Femur (tissue), 1 donor: ENCODE measurements at places on chromosomes 4 and X.

- no peak for DNase-seq
Observed at GRCh38 chrX:7247346-7247745, 99.4 kb upstream of the PUDP start.

DNA sequence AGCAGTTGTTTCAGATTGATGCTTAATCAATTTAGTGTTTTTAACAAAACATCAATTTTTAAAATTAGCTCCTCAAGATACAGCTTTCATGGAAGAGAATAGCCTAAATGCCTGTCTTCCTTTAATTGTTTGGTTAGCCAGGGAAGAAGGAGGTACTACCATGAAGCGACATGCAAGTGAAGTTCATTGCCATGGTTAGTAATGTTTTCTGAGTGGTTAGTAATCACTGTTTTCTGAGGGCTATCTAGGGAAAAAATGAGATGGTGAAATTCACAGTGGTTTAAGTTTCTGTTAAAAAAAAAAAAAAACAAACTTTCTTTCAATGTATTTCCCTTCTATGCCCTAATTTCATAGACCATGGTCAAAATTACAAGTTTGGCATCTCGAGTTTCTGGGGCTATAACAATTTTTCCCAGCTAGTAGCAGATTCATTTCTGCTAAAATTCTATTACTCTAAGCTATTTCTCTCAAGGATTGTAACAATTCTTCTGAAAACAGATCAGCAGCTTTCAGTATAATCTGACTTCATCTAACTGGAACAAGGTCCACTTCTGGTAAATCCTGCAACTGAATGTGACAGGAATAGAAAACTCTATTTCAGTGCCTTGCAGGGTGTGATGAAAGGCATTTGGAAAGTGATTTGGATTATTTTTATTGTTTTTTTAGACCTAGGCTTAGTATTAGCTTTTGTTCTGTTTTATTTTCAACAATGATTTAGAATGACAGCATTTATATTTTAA is 157.0 kb downstream of the PCDH18 start:
- no peak for DNase-seq

DNA sequence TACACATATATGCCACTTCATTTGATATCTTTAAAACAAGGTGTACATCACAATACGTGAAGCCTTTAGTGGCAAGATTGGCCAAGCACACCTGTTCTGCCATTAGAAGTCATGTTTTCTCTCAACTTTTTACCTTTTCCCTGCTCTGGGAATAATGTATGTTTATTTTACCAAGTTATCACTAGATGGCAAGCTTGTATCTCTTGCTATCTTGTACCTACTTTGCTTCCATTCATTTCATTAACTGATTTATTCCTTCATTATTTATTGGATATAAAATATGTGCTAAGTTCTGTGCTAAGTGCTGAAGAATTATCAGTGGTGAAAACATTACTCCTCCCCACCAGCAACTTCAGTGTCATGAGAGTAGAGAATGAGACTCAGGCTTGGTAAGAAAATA is 245.5 kb downstream of the ANK2 start:
- no peak for DNase-seq

DNA sequence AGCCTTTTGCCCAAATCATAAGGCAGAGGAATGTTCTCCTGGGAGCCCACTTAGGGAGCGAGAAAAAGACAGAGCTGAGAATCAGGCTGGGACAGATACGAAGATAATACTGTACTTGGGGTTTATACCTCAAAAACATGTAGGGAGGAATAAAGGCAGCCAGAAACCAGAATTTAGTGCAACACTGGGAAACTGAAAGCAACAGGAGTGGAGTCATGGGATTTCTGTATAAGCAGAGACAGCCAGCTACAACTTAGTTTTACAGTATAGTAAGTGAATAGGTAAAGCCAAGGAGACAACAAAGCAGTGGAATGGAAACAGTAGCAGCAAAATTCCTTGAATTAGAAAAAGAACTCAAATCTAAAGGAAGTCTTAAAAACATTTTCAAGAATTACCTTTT is 413.2 kb downstream of the FAT4 start:
- DNase-seq = no peak

GRCh38 chrX:25012793-25013631 is 2.8 kb downstream of the ARX start:
- DNase-seq = no peak

DNA sequence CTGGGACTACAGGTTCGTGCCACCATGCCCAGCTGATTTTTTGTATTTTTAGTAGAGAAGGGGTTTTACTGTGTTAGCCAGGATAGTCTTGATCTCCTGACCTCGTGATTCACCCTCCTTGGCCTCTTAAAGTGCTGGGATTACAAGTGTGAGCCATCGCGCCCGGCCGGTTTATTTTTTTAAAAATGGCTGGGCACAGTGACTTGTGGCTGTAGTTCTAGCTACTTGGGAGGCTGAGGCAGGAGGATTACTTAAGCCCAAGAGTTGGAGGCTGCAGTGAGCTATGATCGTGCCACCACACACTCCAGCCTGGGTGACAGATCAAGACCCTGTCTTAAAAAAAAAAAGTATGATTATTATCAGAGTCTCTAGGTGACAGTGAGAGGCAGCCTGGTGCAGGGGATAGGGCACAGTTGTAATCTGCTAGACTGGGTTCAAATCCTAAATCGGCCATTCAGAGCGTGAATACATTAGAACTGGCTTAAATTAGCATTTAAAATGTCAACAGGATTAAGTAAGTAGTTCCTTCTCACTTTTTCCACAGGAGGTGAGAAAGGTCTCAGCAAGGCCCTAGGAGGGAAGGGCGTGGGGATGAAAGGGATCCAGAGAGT is 435 bp upstream of the MGST2 start:
- no peak for DNase-seq

DNA sequence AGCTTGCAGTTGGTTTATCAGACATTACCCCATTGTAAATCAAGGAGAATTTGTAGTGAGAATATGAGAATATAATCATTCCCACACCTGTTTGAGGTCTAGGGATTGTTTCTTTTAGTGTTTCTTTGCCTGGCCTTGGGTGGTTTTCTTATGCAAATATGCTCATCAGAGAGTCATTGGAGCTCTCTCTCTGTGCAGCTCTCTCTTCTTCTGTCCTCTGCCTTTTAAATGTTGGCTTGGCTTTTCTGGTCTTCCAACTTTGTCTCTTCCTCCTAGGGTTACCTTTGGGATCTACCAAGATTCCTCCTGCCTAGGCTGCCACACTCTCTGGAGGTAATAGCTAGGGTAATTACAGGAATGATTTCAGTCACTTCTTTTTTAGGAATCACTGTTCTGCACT is 102.3 kb upstream of the ARSJ start:
- no peak for DNase-seq

GRCh38 chr4:186204103-186204559 is 12.8 kb downstream of the CYP4V2 start:
- DNase-seq = no peak

DNA sequence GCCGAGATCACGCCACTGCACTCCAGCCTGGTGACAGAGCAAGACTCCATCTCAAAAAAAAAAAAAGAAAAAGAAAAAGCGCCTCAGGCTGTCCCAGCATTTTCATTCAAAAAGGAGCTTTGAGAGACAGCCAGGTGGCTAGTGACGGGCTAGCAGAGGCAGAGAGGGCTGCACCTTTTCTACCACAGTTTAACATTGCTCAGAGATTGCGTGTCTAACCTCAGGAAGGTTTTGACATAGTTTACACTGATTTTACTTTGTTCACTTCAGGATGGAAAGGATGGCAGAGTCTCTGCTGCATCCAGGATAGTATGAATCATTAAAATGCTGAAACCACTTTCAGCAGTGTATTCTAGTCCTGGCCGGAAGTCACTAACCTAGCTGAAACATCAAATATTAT is 28.1 kb downstream of the ZFP42 start:
- no peak for DNase-seq

DNA sequence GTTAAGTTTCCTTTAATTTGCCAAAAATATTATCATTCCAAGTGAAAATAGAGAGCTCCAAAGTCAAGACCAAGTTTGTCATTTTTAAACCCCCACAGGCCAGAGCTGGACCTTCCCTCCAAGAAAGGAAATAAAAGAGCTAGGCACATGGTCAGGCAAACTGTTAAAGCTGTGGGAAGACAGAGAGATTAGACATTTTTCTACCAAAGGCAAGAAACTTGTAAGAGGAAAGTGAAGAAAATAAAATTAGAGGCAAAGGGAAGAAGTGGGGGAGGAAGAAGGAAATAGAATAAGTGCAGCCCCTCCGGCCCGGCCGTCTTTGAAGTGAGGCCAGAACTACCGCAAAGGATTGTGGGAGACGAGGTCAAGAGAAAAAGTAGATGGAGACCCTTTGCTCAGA is 47.9 kb upstream of the HAND2 start:
- no peak for DNase-seq

DNA sequence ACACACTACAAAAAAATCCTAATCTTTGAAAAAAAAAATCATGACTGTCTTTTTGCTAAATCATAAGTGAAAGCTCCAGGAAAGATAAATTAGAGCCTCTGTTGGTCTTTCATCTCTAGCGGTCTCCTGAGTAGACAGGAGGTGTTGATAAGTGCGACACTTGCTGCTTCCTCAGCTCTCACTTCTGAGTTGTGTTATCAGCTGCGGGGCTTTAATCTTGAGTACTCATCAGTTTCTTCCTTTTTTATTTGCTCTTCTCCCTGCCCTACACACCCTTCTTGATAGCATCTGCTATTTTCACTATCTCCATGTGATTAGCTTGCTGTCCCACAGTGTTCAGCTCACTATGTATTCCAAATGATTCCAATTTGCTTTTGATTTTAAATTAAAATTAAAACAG is 1449.2 kb downstream of the C4orf33 start:
- DNase-seq = no peak

DNA sequence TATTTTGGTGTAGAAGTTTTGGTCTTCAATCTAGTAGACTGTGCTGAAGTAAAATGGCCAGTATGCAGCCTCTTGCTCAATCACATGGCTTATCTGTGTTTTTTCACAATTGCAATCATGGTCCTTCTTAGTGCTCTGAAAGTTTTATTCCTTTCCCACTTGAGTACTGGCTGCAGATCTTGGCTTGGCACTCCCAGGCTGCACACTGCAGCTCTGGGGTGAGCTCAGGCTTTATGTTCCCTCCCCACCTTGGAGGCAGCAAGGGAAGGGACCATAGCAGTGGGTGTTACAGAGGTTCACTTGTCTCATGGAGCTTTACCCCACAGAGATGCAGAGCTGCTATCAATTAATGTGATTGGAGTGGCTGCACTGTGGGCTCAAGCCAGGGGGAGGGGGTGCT is 156.0 kb downstream of the TENT5D start:
- no peak for DNase-seq

GRCh38 chr4:62531731-62532130 is 1331.6 kb downstream of the ADGRL3 start:
- DNase-seq = no peak

- DNase-seq = no peak
Observed at GRCh38 chr4:576991-577498, 950 bp upstream of the TMEM271 start.

DNA sequence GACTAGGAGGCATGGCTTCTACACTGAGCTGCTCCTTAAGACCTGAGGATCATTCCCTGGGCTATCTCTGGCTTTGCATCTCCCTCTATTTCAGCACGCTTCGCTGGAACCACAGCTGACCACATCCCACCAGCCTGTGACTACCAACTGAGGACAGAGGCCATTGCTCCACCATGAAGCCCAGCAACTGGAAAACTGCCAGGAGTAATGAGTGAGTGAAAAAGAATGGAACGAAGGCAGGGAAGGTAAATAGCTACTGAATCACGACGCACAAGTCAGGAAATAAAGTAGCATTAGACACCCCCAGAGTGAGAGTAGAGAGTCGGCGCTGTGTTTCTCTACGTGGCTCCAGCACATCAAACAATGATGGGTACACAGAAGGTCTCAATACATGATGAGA is 314.7 kb downstream of the LDB2 start:
- no peak for DNase-seq

- no peak for DNase-seq
Observed at GRCh38 chr4:133598779-133599178, 449.7 kb downstream of the PCDH10 start.

- DNase-seq = no peak
Observed at GRCh38 chrX:153455571-153455970, 9.7 kb upstream of the TREX2 start.

- DNase-seq = no peak
Observed at GRCh38 chr4:101067383-101067782, 279.9 kb downstream of the PPP3CA start.

GRCh38 chrX:20519826-20520225 is 253.1 kb upstream of the RPS6KA3 start:
- DNase-seq = no peak

- DNase-seq = no peak
Observed at GRCh38 chr4:112766422-112766821, 129.5 kb downstream of the LARP7 start.

GRCh38 chrX:43003204-43003565 is 225.2 kb upstream of the PPP1R2C start:
- DNase-seq = no peak

GRCh38 chr4:61795998-61796397 is 595.9 kb downstream of the ADGRL3 start:
- no peak for DNase-seq

- DNase-seq = no peak
Observed at GRCh38 chr4:118317691-118318090, 35.1 kb downstream of the PRSS12 start.

DNA sequence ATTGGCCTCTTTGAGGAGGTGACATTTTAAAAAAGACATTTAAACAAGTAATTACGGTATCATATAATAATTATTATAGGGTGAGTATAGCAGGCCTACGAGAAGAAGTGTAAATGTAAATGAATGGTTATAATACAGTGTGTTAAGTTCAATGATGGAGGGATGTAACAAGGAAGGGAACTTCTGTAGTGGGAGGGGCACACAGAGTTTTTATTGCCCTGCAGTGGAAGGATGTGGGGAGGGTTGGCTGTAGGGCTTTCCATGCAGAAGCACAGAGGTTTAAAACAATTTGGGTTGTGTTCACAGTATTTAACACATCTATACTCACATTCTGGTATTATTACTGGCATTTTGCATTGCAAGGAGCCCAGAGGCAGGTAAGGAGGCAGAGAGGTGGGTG is 41.1 kb downstream of the AFF1 start:
- DNase-seq = no peak

GRCh38 chr4:97150966-97151365 is 992.3 kb downstream of the STPG2 start:
- DNase-seq = no peak

DNA sequence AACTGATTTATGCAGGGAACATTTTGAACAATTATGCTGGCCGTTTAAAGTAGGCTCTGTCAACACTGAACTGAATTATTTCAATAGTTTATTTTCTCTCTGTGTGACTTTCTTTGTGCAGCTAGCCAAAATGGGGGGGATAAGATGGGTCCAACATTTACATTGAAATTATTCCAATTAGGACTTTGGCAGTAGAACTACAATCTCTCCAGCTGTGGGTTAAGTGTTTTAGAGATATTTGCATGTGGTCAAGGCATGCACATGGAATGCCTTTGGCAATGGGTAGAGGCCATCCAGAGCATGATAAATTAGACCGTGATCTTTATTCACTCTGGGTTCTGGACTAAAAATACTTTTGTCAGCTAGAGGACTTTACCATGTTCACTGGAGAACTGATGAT is 107.9 kb upstream of the ELOVL6 start:
- DNase-seq = no peak

- no peak for DNase-seq
Observed at GRCh38 chrX:12278151-12278550, 139.9 kb downstream of the FRMPD4 start.

- no peak for DNase-seq
Observed at GRCh38 chr4:76209881-76210280, 3.7 kb downstream of the SCARB2 start.

- DNase-seq = no peak
Observed at GRCh38 chr4:25028851-25029250, 1.9 kb downstream of the LGI2 start.
